A549 treated with CpdA at 1 μM for 4 hours (cell line): ENCODE measurements at places on chromosomes 6 and 20. TPM values are rescaled to one million over a fixed set of nuclear protein-coding genes. Genes with fewer than 3 reads are reported as not detected.

The RIMS1 gene
- not detected in 5 replicates for total RNA-seq

The PET117 gene
- total RNA-seq = 18.6 to 27.6 TPM (median 24.7 TPM) in 5 replicates

The IL20RA gene
- 0.03 to 0.09 TPM in 2 of 5 replicates, not detected in the others for total RNA-seq

The CAGE1 gene
- total RNA-seq = 0.17 TPM in 1 of 5 replicates, not detected in the others

The PTK7 gene
- 4.7 to 5.3 TPM (median 5.0 TPM) in 5 replicates for total RNA-seq

The PRR18 gene
- 0.11 to 0.25 TPM (median 0.17 TPM) in 5 replicates for total RNA-seq

The SAPCD1 gene
- 3.6 to 5.9 TPM (median 4.7 TPM) in 5 replicates for total RNA-seq

The WFDC2 gene
- total RNA-seq = 0.11 TPM in 1 of 5 replicates, not detected in the others

The GLYATL3 gene
- total RNA-seq = not detected in 5 replicates

The PPIL6 gene
- total RNA-seq = 1.8 to 2.7 TPM (median 2.3 TPM) in 5 replicates

The IP6K3 gene
- total RNA-seq = 0.05 to 0.14 TPM (median 0.09 TPM) in 3 of 5 replicates, not detected in the others

The DAAM2 gene
- total RNA-seq = 0.01 to 0.06 TPM in 2 of 5 replicates, not detected in the others

The SUPT3H gene
- 3.9 to 5.7 TPM (median 5.4 TPM) in 5 replicates for total RNA-seq

The SDHAF4 gene
- 3.7 to 8.1 TPM (median 4.9 TPM) in 5 replicates for total RNA-seq

The SRSF12 gene
- 0.68 to 1.3 TPM (median 0.84 TPM) in 5 replicates for total RNA-seq

The PGC gene
- total RNA-seq = not detected in 5 replicates

The SLC17A5 gene
- total RNA-seq = 8.7 to 11.3 TPM (median 9.2 TPM) in 5 replicates

The KCNB1 gene
- 0.14 to 0.44 TPM (median 0.24 TPM) in 5 replicates for total RNA-seq

The SLC22A7 gene
- total RNA-seq = not detected in 5 replicates

The TRIM15 gene
- 0.29 TPM in 1 of 5 replicates, not detected in the others for total RNA-seq

The TNFRSF6B gene
- total RNA-seq = 0.47 to 1.2 TPM (median 0.85 TPM) in 5 replicates

The TMC2 gene
- not detected in 5 replicates for total RNA-seq

The GGT7 gene
- total RNA-seq = 6.5 to 8.1 TPM (median 7.1 TPM) in 5 replicates

The BHLHE23 gene
- not detected in 5 replicates for total RNA-seq

The RIPOR3 gene
- 0.06 to 0.09 TPM in 2 of 5 replicates, not detected in the others for total RNA-seq

The DEF6 gene
- 0.06 to 0.09 TPM (median 0.06 TPM) in 3 of 5 replicates, not detected in the others for total RNA-seq

The UFL1 gene
- 6.7 to 12.3 TPM (median 8.5 TPM) in 5 replicates for total RNA-seq
